NCI-H2081 (cell line): ENCODE measurements at places on chromosomes 13 and 19.

DNA sequence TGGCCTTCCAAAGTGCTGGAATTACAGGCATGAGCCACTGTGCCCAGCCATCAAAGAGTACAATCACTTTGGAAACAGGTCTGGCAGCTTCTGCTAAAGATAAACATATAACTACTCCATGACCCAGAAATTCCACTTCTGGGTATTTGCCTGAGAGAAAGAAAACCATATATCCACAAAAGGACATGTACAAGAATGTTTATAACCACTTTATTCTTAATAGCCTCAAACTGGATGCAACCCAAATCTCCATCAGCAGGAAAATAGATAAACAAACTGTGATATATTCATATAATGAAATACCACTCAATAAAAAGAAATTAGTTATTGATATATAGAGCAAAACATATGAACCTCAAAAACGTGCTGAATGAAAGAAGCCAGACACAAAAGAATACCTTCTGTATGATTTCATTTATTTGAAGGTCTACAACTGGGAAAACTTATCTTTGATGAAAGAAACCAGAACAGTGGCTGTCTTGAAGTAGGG, 40.5 kb downstream of the TEX26 start:
- DNase-seq = no peak

DNA sequence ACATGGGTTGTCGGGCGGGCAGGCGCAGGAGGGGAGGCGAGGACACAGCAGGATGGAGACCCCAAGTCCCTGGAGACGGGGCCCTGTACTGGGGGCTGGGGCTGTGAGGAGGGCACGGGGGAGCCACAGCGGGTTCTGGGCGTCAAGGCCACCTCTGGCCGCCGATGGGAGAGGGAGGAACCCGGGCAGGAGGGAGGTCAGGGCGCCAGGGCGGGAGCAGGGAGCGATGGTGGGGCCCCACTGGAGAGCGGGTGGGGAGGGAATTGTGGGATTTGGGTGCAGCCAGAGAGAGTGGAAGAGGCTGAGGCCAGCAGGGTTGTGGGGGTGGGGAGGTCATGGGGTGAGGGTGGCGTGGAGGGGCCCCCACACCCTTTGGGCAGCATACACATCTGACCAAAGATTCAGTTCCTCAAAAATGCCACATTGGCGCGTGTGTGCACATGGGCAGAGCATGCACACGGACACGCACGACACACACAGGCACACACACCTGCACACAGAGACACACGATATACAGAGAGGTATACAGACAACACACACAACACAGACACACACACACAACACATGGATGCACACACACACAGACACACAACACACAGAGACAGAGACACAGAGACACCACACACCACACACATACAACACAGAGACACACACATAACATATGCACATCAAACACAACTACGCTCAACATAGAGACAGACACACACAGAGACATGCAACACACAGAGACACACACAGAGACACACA, 54.9 kb downstream of the AP1M1 start:
- DNase-seq = no peak

- DNase-seq = no peak
Measured at GRCh38 chr13:75180805-75181455, 301.0 kb downstream of the TBC1D4 start.

GRCh38 chr13:112986946-112987681, 18.1 kb downstream of the MCF2L start:
- DNase-seq = no peak

- no peak for DNase-seq
Measured at GRCh38 chr19:17495639-17496296, 15.7 kb upstream of the PGLS start.

DNA sequence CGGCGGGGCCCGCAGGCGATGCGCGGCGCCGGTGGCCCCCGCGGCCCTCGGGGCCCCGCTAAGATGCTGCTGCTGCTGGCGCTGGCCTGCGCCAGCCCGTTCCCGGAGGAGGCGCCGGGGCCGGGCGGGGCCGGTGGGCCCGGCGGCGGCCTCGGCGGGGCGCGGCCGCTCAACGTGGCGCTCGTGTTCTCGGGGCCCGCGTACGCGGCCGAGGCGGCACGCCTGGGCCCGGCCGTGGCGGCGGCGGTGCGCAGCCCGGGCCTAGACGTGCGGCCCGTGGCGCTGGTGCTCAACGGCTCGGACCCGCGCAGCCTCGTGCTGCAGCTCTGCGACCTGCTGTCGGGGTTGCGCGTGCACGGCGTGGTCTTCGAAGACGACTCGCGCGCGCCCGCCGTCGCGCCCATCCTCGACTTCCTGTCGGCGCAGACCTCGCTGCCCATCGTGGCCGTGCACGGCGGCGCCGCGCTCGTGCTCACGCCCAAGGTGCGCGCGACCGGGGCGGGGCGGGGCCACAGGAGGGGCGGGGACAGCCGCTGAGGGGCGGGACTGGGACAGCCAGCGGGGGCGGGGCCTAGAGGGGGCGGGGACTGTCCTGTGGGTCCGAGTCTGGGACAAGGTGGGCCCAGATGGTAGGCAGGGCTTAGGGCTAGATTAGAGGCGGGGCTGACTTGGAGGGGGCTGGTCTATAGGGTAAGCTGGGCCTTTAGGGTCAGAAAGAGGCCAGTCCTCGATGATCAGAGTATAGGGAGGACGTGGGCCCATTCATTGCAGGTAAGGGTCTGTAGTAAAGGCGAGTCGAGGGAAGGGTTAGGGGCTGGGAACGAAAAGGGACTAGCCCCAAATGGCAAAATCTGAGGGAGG, 5.1 kb downstream of the GRIN2D start:
- DNase-seq = peak; percentile 70

- no peak for DNase-seq
Measured at GRCh38 chr13:60351326-60351725, 45.7 kb upstream of the TDRD3 start.

GRCh38 chr19:19434483-19435045, 29.1 kb downstream of the GATAD2A start:
- no peak for DNase-seq

GRCh38 chr13:79361299-79361698, 44.8 kb downstream of the RBM26 start:
- no peak for DNase-seq

DNA sequence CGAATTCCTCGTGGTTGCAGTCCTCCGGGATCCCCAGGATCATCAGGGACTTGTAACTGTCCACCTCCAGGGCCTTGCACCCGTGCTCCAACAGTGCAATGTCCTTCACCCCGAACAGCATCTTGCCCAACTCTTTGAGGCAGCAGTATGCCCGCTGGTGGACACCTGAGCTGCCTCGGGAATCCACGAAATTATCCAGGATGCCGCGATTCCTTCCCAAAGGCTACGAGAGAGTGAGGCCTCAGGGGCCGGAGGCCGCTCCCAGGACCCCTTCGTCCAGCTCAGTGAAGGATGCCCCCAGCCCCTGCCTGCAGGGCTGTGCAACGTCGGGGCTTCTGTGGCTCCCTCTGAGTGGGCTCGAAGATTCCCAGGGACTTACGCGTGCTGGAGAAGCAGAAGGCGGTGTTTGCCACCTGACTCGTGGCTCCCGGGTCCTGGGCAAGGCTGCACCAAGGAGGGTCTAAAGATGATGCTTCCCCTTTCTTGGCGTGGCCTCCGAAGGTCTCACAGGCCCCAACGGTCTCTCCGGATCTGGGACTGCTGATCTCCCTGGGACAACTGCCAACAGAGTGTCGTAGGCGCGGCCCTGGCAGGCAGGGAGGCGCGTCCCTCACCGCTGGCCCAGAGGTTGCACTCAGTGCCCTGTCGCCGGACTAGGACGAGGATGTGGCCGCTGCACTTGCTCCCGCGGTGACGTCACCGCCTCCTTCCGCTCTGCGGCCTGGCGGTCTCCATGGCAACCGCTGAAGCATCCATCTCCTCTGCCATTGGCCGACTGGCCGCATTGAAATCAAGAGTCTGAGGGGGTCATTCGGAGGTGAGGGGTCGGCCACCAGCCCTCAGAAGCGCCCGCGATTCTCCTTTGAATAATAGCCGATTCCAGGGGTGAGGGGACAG, at the start of gene PNMA8C:
Gene PNMA8C, minus strand, starts transcription at position 698 of the 897 bp plus-strand sequence. Its CDS starts 577 bp downstream, at position 121.
- DNase-seq = peak; percentile 15

DNA sequence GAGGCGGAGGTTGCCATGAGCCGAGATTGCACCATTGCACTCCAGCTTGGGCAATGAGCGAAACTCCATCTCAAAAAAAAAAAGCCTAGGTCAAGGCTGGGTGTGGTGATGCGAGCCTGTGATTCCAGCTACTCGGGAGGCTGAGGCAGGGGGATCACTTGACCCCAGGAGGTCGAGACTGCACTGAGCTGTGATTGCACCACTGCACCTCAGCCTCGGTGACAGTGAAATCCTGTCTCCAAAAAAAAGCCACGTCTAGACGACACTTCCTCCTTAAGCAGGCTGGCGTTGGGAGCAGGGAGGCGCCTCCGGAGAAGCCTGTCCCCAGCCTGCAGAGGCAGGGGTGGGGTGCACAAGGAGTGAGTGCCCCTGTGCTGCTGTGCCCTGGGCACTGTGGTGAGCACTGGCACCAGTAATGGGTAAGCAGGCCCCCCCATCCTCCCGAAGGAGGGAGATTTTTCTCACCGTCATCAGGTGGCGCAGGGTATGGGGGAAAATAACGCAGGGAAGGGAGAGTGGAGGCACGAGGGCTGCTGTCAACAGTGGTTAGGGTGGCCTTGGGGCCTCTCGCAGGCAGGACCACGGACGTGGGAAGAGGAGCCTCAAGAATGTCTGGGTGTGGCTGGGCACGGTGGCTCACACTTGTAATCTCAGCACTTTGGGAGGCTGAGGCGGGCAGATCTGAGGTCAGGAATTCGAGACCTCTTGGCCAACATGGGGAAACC, 706 bp downstream of the P2RY11 start:
- DNase-seq = no peak

- peak; percentile 42 for DNase-seq
Measured at GRCh38 chr13:98839856-98840769, 87.6 kb upstream of the SLC15A1 start.

- DNase-seq = no peak
Measured at GRCh38 chr13:91072486-91072885, 275.0 kb upstream of the MIR17HG start.

- DNase-seq = no peak
Measured at GRCh38 chr13:48165063-48165462, 67.9 kb upstream of the ITM2B start.

DNA sequence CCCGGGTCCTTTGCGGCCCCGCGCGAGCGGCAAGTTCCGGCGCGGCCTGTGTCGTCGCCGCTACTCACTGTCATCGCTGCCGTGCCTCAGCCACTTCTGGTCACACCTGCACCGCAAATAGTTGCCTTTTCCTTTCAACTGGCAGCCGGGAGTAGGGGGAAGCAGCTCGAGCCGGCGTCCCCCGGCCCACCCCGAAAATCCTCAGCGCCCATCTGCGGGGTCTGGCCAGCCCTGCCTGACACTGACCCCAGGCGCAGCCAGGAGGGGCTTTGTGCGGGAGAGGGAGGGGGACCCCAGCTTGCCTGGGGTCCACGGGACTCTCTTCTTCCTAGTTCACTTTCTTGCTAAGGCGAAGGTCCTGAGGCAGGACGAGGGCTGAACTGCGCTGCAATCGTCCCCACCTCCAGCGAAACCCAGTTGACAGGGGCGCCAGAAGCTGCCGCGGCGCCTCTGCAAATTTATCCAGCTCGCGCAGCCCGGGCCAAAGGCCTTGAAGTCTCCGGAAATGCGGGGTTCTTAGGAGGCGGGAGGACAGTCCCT, 1.7 kb downstream of the PDX1 start:
- no peak for DNase-seq

GRCh38 chr19:35404879-35405622, 34.2 kb downstream of the GPR42 start:
- DNase-seq = no peak

DNA sequence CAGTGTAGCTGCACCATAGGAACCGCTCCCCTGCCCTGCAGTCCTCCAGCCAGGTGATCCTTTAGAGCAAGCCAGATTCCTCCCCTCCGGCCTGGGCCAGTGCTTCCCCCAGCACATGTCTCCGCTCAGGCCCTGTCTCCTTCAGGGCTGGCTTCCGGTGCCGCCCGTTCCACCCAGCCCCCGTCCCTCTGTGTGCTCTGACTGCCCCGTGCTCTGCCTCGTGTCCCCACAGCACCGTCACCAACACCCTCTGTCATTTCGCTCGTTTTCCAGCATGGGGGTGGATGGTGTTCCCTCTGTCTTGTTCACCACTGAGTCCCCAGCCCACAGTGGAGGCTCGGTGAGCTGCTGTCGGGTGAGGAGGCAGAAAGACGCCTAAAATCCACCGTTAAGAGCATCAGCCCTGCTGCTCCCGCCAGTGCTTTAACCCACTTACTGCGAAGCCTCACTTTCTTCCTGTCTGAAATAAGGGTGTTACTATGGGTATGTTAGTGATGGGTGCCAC, 54.5 kb downstream of the TSSK6 start:
- DNase-seq = no peak

DNA sequence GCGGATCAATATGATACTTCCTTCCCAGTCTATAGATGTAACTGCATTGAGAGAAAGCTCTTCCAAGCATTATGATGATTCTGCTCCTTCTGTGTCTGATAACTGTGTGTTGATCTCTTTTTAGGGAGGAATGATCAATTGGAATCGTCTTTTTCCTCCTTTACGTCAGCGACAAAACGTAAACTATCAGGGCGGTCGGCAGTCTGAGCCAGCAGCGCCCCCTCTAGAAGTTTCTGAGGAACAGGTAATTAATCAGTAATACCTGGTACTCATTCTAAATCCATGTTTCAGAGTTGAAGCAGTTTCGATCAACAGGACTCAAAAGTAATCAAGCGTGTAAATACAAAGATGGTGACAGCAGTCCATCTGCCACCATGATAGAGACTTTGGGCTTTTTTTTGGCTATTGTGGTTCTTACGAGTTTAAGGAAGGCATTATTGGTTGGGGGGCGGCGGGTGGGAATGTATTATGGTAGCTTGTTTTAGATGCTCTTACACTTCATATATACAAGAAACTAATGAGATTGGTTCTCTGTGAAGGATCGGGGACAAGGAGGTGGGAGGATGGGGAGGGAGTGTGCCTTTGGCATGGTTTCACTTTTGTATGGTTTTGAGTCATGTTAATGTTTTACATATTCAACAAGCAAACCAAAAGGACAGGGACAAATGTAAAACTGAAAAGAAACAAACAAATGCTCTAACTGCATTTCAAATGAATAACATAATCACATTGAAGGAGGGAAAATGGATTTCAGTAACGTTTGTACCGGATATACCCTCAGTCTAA, 60.7 kb upstream of the GPR183 start:
- DNase-seq = no peak
